ENCODE measurements at places on chromosomes 12 and 14. TPM values are rescaled to one million over a fixed set of nuclear protein-coding genes. Genes with fewer than 3 reads are reported as not detected.

The RHOJ gene
- 2.8 TPM for total RNA-seq

The DNAJC22 gene
- total RNA-seq, result 2.5 TPM

The FSCB gene
- total RNA-seq, result 0.19 TPM

The KLHL33 gene
- 0.28 TPM for total RNA-seq

The DCN gene
- 321 TPM for total RNA-seq

The OVCH1 gene
- total RNA-seq, result under 0.01 TPM

The NUAK1 gene
- total RNA-seq, result 28.5 TPM

The FBXO21 gene
- total RNA-seq, result 124 TPM

The SLC4A8 gene
- 1.3 TPM for total RNA-seq

The GNB3 gene
- total RNA-seq, result 1.4 TPM

The CCDC38 gene
- total RNA-seq, result under 0.01 TPM

The TAS2R46 gene
- total RNA-seq, result 2.8 TPM

The NPFF gene
- not detected for total RNA-seq

The ZFYVE1 gene
- total RNA-seq, result 10.4 TPM

The DNAI7 gene
- 0.28 TPM for total RNA-seq

The RAD9B gene
- 0.58 TPM for total RNA-seq

The PLCZ1 gene
- total RNA-seq, result not detected

The ASCL4 gene
- not detected for total RNA-seq

The OR10G2 gene
- not detected for total RNA-seq

The SDR9C7 gene
- not detected for total RNA-seq

The FGD4 gene
- total RNA-seq, result 26.3 TPM

The VRTN gene
- not detected for total RNA-seq

The SSTR1 gene
- total RNA-seq, result 0.77 TPM

The CLMN gene
- total RNA-seq, result 3.9 TPM

The PLEKHG7 gene
- total RNA-seq, result not detected

The P3H3 gene
- total RNA-seq, result 124 TPM

The KRT7 gene
- total RNA-seq, result 80.3 TPM

The SLC22A17 gene
- 40.9 TPM for total RNA-seq

The LTB4R2 gene
- total RNA-seq, result 1.3 TPM

The NFATC4 gene
- total RNA-seq, result 30.3 TPM

The KRT6C gene
- not detected for total RNA-seq

The EXOC3L4 gene
- total RNA-seq, result under 0.01 TPM

The LBHD2 gene
- not detected for total RNA-seq

The C12orf42 gene
- total RNA-seq, result not detected

The LIN7A gene
- 36.6 TPM for total RNA-seq

The ANO4 gene
- total RNA-seq, result 0.38 TPM

The PMEL gene
- total RNA-seq, result 1.1 TPM

The FIGNL2 gene
- 0.28 TPM for total RNA-seq

The GZMB gene
- total RNA-seq, result not detected

The KIF21A gene
- 22.3 TPM for total RNA-seq

The GSC gene
- total RNA-seq, result 0.85 TPM

The CMAS gene
- 39.9 TPM for total RNA-seq

The RNF212B gene
- not detected for total RNA-seq

The LTA4H gene
- 123 TPM for total RNA-seq

The OR11H6 gene
- not detected for total RNA-seq

The SIVA1 gene
- 89.4 TPM for total RNA-seq

The ACYP1 gene
- total RNA-seq, result 11.9 TPM

The MARCHF9 gene
- total RNA-seq, result 0.77 TPM

The EPYC gene
- total RNA-seq, result not detected

The PTCSC3 gene
- not detected for total RNA-seq

The APOF gene
- total RNA-seq, result not detected

The SLC2A3 gene
- 256 TPM for total RNA-seq

The C1S gene
- 213 TPM for total RNA-seq
